ENCODE measurements at places on chromosomes 5 and 9.

GRCh38 chr5:14186059-14186830 is 43.1 kb downstream of the TRIO start:
- no peak for DNase-seq

DNA sequence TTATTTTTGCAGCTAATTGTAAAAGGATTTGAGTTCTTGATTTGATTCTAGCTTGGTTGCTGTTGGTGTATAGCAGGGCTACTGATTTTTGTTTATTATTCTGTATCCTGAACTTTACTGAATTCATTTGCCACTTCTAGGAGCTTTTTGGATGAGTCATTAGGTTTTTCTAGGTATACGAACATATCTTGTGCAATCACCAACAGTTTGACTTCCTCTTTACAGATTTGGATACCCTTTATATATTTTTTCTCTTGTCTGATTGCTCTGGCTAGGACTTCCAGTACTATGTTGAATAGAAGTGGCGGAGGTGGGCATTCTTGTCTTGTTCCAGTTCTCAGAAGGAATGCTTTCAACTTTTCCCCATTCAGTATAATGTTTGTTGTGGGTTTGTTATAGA is 210.8 kb downstream of the FGF10 start:
- peak; percentile 8 for DNase-seq

DNA sequence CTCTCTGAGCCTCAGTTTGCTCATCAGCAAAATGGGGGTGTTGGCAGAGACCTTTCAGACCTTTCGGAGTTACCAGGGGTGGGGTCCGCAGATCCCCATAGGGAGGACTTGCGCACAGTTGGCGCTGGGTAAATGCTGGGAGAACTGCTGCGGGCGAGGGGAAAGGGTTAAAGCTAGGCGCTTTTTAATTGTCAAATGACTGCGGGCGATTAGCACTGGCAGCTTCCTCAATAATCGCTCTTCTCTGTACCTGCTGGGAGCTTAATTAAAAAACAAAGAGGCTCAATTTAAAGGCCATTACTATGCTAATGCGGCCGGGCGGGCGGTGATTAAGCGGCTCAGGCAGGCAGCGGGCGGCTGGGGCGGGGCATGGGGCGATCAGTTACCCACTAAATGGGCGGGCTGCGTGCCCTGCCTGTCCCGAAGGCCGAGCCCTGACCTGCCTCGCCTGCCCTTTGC is 63.0 kb downstream of the LMX1B start:
- DNase-seq = no peak

DNA sequence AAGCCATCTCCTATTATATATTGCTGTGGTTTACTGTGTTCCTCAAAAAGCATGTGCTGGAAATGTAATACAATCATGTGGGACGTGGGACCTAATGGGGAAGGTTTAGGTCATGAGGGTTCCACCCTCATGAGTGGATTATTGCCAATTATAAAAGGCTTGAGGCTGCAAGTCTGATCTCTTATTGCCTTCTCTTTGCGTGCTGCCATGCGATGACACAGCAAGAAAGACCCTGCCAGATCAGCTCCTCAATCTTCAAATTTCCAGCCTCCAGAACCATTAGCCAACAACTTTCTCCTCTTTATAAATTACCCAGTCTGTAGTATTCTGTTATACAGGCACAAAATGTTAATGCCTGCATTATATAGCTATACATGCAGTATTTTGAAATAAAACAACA is 45.4 kb downstream of the MARCHF11 start:
- DNase-seq = no peak

DNA sequence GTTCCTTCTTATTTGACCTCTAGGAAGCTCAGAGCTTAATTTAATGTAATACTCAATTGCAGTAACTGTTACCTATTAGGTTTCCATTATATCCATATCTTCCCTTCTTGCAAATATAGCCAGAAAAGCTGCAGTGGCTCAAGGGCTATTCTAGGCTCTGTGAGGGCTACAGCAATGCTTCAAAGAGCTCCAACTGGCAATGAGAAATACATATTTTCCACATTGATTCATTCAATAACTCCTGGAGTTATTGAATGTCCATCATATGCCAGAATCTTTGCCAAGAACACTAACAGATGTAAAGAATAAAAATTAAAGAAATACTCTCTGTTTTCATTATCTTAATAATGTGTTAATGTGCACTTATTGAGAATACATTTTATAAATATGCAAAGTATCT is 396.9 kb upstream of the PAPPA start:
- DNase-seq = peak; percentile 15

DNA sequence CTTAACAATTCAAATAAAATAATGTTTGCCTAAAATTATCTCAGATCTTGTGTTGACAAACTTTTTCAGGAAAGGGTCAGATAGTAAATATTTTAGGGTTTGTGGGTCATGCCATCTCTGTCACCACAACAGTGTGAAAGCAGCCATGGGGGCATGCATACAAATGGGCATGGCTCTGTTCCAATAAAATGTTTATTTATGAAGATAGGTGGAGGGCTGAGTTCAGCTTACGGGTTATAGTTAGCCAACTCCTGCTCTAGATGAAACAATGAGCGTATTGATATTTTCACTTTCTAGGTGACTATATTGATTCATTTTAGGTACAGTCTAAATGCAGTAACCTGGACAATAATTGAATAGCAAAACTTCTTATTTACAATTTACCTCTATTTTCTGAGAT is 533.8 kb upstream of the CLINT1 start:
- no peak for DNase-seq

GRCh38 chr9:110276781-110277180 is 20.5 kb upstream of the TXN start:
- no peak for DNase-seq

DNA sequence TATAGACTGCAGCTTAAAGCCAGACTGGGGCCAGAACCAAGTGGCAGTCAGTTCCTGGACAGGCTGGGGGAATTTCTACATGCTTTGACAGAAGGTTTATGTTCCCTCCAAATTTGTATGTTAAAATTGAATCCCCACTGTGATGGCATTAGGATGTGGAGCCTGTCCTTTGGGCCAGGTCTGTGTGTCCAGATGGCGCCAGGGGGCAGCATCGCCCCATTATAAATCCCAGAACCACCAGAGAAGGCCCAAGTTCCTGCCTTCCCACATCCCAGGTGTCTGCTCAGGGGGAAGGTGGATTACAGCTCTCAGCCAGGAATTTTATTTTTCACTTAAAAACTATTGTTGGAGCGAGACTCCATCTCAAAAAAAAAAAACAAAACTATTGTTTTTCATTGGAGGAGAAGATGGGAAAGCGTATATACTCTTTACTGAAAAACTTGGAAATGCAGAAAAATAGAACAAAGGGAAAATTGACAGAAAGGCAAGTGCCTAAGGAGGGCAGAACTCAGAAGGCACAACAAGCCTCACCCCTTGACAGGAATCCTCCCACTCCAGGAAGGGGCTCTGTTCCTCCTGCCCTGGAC is 5.0 kb downstream of the IL3 start:
- DNase-seq = peak; percentile 45

- DNase-seq = no peak
Measured at GRCh38 chr5:133914434-133914833, 54.0 kb downstream of the C5orf15 start.

- DNase-seq = peak; percentile 39
Measured at GRCh38 chr5:128470663-128471062, 67.4 kb downstream of the FBN2 start.

GRCh38 chr9:127562279-127562796 is 49.7 kb upstream of the STXBP1 start:
- peak; percentile 1 for DNase-seq

DNA sequence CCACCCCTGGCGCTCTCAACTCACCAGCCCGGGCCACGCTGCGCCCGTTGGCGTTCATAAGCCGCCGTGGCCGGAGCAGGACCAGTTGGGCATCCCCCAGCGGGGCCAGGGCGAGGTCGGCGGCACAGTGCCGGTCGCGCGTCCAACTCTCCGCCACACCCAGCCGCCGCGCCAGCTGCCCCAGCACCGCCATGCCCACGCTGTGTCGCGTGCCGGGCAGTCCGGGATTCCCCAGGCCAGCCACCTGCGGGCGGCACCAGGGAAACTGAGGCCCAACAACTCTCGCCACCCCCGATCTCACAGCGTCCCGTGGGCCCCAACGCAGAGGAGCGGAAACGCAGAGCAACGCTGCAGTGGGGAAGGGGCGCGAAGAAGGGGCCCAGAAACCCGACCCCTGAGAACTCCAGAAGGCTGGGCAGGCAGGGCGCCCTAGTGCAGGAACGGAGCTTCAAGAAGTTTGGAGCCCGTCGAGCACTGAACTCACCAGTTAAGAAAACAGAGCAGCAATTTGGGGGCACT is 453 bp downstream of the PTRH1 start:
- peak; percentile 12 for DNase-seq

GRCh38 chr5:147911427-147911826 is 5.1 kb upstream of the C5orf46 start:
- DNase-seq = peak; percentile 33
